Progenitor cell of endocrine pancreas (in vitro differentiated cells): ENCODE measurements at places on chromosomes 12 and 14. TPM values are rescaled to one million over a fixed set of nuclear protein-coding genes. Genes with fewer than 3 reads are reported as not detected.
A peak's percentile ranks its signal among the peaks of the same experiment; 100 is the strongest.

DNA sequence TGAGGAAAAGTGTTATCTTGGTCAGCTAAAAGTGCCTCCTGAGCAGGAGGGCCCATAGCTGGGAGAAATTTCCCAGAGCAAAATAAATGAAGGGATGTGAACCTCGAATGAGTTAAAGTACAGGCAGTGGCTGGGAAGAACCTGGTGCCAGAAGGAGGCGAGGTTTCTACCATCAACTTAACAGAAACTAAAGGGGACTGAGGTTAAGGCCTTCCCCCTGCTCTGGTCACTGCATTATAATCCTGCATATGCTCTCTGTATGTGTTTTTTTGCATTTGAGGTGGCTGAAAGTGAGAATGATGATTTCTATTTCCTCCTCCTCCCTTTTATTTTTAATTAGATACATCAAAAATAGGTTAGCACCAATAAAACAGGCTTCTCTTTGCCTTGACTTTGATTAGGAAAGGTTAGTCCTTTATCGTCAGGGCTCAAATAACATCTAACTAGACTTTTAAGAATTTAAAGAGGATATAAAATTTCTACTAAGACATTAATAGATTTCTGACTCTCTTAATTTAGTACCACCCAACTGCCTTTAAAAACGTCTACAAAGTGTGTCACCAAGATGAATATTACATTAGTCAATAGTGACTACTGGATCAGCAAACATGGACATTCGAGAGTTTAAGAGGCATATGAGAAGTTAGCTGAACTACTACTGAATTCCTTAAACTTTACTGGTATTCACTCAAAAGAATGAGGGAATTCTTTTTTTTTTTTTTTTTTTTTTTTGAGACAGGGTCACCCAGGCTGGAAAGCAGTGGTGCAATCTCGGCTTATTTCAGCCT lies 49.2 kb downstream of the GALNT4 start:
- H3K27me3 ChIP-seq: no peaks in the 10 kb centered on the region
- peaks cover 10% of the 10 kb centered on the region for H3K4me1 ChIP-seq
- H3K36me3 ChIP-seq: no peaks in the 10 kb centered on the region
- no peak overlapping the region for H3K4me3 ChIP-seq

DNA sequence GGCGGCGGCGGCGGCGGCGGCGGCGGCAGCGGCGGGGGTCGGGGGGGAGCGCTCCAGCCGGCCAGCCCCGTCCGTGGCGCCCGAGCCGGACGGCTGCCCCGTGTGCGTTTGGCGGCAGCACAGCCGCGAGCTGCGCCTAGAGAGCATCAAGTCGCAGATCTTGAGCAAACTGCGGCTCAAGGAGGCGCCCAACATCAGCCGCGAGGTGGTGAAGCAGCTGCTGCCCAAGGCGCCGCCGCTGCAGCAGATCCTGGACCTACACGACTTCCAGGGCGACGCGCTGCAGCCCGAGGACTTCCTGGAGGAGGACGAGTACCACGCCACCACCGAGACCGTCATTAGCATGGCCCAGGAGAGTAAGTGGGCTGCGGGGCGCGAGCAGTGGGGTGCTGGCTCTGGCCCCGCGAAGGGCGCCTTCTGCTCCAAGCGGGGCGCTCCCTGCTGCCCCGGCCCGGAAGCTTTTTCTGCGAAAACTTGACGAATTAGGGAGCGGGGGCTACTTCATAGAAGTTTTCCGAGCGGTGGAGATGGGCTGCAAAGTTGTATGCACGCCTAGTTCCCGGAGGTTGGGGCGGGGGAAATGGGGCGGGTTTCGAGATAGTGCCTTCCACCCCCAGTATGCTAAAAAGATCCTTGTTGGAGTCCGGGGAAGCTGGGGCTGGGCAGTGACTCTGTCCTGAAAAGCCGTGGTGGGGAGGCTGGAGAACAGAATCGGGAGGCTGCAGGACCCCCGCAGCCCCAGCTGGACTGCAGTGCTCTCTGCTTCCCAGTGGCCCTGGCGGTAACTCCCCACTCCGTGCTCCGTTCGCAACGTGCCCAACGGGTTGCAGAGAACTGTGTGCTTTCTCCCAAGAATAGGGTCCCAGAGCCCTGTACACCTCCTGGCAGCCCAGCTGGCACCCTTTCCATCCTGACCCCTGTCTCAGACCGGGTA lies 751 bp downstream of the GDF11 start:
- DNase-seq: peak; percentile 29
- peaks cover 6% of the 10 kb centered on the region for H3K36me3 ChIP-seq
- H3K27me3 ChIP-seq: peaks cover 4% of the 10 kb centered on the region

GRCh38 chr14:61528591-61529021 lies 166.7 kb upstream of the HIF1A start:
- no peak for DNase-seq
- H3K27ac ChIP-seq: no peak overlapping the region
- H3K4me3 ChIP-seq: no peak overlapping the region
- H3K36me3 ChIP-seq: no peaks in the 10 kb centered on the region
- peaks cover 22% of the 10 kb centered on the region for H3K4me1 ChIP-seq

DNA sequence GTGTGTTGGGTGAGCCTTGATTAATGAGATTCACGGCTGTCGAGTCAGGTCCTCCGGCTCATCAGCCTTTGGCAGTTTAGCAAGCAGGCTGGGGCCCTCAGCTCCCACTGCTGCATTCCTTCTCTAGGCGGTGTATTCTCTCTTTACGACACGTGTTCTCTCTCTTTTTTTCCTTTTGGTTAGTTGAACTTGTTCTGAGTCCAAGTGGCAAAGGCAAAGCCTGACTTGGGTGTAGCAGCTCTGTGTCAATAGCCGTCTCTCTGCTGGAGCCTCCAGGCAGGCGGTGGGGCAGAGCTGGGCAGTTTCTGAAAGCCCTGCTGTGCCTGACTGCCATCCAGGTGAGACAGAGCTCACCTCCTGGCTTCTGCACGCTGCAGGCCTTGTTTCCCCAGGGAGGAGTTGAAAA lies 46.6 kb downstream of the SUSD6 start:
- H3K27me3 ChIP-seq: no peaks in the 10 kb centered on the region
- H3K4me1 ChIP-seq: peaks cover 46% of the 10 kb centered on the region
- DNase-seq: no peak
- H3K36me3 ChIP-seq: peaks cover 9% of the 10 kb centered on the region
- H3K4me3 ChIP-seq: peak overlapping the region; percentile 45

DNA sequence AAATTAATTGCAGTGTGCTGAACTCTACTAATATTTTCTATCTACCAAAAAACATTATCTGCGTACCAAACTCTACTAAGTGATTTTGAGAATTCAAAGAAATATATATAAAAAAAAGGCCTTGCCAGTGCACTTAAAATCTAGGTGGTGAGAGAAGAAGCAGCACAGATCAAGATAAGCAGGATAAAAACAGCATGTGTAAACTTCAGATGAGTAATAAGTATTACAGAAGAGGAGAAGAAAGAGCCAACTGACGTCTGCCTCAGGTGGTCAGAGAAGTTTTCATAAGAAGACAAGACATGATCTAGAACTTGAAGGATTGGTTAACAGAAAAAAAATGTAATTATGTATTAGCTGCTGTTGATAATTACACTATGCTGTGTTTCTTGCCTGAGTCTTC lies 166.4 kb downstream of the DUSP6 start:
- H3K36me3 ChIP-seq: peaks cover 2% of the 10 kb centered on the region
- H3K4me1 ChIP-seq: peaks cover 4% of the 10 kb centered on the region
- no peak for DNase-seq
- H3K27me3 ChIP-seq: no peaks in the 10 kb centered on the region
- H3K27ac ChIP-seq: no peak overlapping the region

DNA sequence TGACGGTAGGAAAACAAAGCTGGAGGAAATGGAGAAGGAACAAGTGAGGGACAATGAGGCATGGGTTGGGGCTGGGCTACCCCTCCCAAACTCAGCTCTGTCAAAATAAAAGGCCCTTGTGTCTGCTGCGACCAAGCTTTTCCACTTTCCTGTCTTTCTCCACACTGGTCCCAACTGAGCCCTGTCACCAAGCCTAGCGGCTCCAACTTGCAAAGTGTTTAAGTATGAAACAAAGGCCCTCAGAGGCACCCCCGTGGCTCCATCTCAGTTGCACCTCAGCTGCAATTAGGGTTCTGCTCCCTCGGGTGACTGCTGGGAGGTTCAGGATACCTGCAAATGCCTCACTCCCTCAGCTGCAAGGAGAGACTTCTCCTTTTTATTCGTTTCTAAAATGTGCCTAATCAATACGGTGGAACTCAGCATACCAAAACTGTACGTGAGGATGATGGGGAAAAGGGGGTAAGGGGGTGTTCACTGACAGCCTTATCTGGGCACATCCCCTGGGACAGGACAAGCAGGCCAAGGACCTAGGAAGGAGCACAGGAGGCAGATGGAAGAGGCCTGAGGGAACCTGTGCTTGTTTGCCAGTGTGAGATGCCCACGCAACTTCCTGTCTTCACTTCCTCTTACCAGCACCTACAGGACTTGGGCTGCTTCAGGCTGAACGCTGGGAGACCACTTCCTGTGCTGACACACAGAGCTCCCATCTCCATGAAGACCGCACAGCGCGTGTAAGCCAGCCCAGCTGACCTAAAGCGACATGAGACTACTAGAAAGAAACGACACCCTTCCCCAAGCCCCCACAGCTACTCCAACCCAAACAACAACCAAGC lies 8.9 kb downstream of the VAMP1 start:
- peaks cover 3% of the 10 kb centered on the region for H3K36me3 ChIP-seq
- no peak for DNase-seq
- H3K27ac ChIP-seq: no peak overlapping the region
- peaks cover 3% of the 10 kb centered on the region for H3K27me3 ChIP-seq
- H3K4me1 ChIP-seq: no peaks in the 10 kb centered on the region

The TAPBPL gene
- total RNA-seq: 2.4 TPM in 2 replicates

The PRR4 gene
- 8.7 and 9.4 TPM in 2 replicates for total RNA-seq
